Right cardiac atrium (tissue), 5 donors: ENCODE measurements at places on chromosomes 11 and 22. TPM values are rescaled to one million over a fixed set of nuclear protein-coding genes. Genes with fewer than 3 reads are reported as not detected.

MPZL3 gene
- total RNA-seq: 1.7 TPM

MCAT gene
- total RNA-seq: 13.4 TPM

HEPHL1 gene
- total RNA-seq: not detected

FGF3 gene
- not detected for total RNA-seq

GRCh38 chr22:21030621-21031544, 1.5 kb downstream of the SLC7A4 start:
- DNase-seq: peak; percentile 60

MMP13 gene
- total RNA-seq: not detected

DNA sequence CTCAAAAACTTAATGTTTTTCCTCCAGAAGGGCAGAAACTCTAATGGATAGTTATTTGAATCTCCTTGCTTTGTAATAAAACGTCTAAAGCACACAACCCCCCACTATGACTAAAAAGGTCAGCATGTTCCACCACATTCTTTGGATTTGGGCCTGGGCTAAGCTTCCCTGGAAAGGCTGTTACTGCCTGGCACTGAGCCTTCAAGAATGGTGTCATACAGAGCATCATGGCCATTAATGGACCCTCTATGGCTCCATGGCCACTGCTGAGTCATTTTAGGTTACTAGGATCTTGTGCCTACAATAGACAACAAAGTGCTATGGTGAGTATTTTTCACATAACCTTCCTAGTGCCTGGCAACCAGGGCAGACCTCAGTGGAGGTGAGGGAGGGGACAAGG, 242.6 kb upstream of the FAT3 start:
- DNase-seq: peak; percentile 55

GRCh38 chr11:134607963-134608750, 196.1 kb upstream of the B3GAT1 start:
- no peak for DNase-seq

PLEKHB1 gene
- total RNA-seq: 17.9 TPM

RBMXL2 gene
- total RNA-seq: not detected

RFPL2 gene
- total RNA-seq: not detected

SCGB1D2 gene
- not detected for total RNA-seq

CARD18 gene
- not detected for total RNA-seq

GRIA4 gene
- total RNA-seq: not detected

GRCh38 chr11:102572554-102573220, 42.1 kb upstream of the MMP7 start:
- no peak for DNase-seq

RIMBP3C gene
- total RNA-seq: not detected

DNA sequence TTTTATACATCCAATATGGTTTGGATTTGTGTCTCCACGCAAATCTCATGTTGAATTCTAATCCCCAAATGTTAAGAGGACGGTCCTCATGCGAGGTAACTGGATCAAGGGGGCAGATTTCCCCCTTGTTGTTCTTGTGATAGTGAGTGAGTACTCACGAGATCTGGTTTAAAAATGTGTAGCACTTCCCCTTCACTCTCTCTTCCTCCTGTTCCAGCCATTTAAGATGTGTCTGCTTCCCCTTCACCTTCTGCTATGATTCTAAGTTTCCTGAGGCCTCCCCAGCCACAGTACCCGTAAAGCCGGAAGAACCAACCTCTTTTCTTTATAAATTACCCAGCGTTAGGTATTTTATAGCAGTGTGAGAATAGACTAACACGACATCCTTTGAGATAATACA, 98.6 kb downstream of the TTC28 start:
- DNase-seq: no peak
